ENCODE measurements at places on chromosomes 7 and 10.

DNA sequence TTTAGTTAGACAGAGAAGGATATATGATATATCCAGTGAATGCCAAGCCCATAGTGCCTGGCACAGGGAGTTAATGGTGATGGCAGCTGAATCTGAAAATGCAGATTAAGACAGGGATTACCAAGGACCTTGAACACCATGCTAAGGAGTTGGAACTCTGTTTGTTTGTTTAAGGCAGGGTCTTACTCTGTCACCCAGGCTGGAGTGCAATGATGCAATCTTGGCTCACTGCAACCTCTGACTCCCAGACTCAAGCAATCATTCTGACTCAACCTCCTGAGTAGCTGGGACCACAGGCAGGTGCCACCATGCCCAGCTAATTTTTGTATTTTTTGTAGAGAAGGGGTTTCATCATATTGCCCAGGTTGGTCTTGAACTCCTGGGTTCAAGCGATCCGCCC, 1.6 kb downstream of the AKR1D1 start:
- no peak for DNase-seq

GRCh38 chr7:138865843-138866242, 67.8 kb upstream of the ATP6V0A4 start:
- no peak for DNase-seq

GRCh38 chr10:488933-489215, 200.6 kb downstream of the DIP2C start:
- DNase-seq = no peak

- DNase-seq = no peak
Measured at GRCh38 chr10:130493446-130494145, 357.4 kb downstream of the GLRX3 start.

GRCh38 chr7:51666751-51667150, 350.1 kb upstream of the COBL start:
- DNase-seq = no peak

- peak; percentile 15 for DNase-seq
Measured at GRCh38 chr7:104643587-104644217, 315.3 kb downstream of the LHFPL3 start.

DNA sequence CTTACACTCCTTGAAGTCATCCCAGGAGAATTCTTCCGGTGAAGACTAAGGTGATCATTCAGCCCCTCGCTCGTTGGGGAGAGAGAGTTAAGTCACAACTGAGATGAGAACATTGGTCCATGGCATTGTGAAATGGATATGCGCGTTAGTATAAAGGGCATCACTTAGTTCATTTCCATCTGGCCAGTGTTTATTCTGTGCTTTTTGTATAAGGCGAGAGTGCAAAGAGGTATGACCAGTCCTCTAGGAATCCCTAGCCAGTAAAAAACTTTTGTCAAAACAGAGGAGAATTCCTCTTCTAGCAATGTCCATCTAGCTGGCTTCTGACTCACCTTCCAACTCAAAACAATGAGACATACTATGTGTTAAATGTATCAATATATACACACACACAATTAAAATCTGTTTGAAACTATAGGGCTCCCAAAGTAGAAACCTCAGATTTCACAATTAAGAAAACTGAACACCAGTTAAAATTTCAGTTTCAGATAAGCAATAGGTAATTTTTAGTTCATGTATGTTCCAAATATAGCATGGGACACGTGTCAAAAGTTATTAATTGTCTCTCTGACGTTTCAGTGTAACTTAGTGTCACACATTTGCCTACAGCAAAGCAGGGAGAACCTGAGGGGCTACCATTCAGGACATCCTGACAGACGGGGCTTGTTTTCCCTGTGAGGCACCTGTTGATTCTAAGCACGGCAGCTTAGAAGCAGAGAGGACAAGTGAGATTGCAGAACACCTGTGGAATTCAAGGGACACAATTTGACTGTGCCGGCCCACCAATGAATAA, 158.9 kb downstream of the KLF6 start:
- no peak for DNase-seq

GRCh38 chr7:130386876-130387275, 6.6 kb downstream of the CPA1 start:
- no peak for DNase-seq

DNA sequence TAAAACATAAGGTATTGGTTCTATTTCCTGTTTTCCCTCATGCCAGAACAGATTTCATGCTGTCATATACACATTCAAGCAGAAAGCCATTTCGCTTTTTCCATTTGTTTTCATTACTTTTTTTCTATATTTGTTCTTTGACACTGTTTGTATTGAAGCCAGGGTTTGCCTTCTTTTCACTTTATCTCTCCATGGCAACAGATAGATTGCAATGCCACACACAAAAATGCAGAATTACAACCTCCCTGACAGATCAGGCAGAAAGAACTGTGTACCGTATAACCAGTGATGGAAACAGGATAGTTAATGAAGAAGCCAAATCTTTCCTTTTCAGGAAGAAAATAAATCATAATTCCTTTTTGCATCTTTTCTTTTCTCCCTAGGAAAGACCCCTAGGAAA, 103.0 kb upstream of the PCGF5 start:
- DNase-seq = no peak

DNA sequence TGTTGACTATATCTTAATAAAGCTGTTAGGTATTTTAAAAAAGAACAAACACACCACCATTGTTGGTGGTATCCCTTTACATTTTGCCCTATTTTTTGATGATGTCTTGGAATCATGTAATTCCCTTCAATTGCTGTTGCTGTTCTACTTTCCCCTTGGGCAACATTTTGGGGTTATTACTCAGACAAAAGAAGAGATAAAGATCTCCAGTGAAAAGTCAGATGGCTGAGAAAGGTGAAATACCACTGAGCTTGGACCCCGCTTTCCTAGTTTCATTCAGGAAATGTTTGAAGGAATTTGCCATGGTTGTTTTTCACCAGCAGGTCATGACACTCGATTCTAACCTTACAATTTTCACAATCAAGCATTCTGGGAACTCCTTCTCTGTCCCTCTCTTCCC, 84.6 kb downstream of the MACC1 start:
- no peak for DNase-seq

DNA sequence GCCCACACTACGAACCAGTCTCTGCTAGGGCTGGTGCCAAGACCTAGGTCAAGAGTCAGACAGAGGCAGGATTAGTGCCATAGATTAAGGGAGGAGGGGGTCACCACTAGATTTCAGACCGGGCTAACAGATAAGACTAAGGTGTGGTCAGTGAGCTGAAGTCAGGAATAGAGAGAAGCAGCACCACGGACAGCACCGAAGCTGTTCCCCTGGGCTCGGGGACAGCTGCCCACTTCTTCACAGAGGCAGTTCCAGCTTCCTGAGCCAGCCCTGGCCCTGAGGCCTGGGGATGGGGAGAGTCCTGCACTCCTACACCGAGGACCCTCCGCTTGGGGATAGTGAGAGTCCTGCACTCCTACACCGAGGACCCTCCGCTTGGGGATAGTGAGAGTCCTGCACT, 11.2 kb upstream of the JAKMIP3 start:
- no peak for DNase-seq

Measured in HCT116 (cell line).